Placental pericyte (primary cell): ENCODE measurements at places on chromosomes 2 and 18. TPM values are rescaled to one million over a fixed set of nuclear protein-coding genes. Genes with fewer than 3 reads are reported as not detected.

Gene CCDC138
- total RNA-seq, result 3.3 and 6.6 TPM in 2 replicates

Gene MARCHF4
- total RNA-seq, result 1.1 and 8.7 TPM in 2 replicates

Gene NMUR1
- not detected in 2 replicates for total RNA-seq

Gene PROKR1
- total RNA-seq, result not detected in 2 replicates

Gene KDM3A
- 16.0 and 27.8 TPM in 2 replicates for total RNA-seq
